Activated CD4-positive, CD25-positive, alpha-beta regulatory T cell treated with anti-CD3 and anti-CD28 coated beads, Interleukin-2, amount 50 U/mL, for 24 hours (primary cell): ENCODE measurements at places on chromosomes 6 and 20.

DNA sequence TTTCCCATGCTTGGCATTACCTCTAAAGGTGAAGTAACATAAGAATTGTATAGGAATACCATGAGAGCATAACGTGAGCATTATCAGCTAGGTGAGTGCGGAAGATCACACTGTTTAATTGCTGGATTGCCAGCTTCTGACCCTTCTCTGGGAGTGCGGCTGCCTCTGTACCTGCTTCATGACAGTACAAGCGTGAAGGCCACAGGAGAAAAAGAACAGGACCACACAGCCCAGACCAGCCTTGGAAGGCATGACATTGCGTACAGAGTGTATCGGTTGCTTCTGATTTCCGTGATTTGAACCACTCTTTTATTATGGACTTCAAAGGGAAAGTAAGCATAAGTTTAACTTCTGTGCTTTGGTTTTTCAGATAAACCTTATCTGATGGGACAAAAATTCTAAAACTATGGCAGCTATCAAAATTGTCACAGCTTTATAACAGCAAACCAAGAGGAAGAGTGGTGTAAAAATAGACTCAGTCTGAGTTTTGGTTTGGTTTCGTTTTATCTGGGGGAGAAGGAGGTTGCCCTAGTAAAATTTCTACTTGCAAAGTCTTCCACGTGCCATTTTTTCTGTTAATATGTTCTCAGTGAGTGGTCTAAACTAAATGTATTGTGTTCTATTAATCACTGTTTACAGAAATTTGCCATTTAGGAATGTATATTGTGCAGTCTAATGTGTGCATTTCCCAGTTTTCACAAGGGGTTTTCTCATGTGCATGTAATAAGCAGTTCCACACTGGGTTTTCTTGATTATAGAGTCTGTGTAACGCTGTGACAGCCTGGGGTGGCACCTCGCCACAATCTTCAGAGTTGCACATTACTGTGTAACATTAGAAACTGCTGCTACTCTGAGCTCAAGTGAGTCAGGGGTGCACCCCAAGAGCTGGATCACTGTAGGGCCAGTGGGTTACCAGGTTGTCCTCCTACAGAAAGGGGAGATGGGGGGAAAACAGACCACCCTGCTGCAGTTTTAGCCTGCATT lies 97.3 kb downstream of the RPP40 start:
- no peak for ATAC-seq

GRCh38 chr20:20237093-20237959 lies 130.6 kb upstream of the INSM1 start:
- ATAC-seq: no peak

DNA sequence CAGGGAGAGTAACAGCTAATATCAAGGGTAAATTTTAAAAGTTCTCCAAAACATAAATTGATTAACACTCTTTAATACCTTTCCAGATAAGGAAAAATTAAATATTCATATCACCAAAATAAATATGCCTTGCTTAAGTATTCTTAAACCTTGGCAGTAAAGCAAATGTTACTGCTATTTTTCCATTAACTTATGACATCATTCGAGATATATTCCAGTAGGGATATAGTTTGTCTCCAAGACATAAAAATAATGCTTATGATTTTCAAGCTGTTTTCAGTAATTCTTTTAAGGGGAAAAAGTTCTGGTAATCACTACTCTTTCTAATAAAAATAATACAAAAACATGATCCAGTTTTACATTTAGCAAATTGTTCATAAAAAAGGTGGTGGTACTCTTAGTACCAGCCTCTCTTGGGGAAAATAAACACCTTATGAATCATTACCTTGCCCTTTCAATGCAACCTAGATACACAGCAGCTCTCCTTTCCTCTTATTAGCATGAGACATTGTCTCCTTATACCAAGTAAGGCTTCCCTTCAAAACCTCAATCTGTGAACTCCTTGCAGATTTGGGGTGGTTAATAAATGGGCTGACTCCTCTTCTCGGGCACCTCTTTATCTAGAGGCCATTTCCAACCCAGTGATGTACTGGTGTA lies 31.5 kb upstream of the LTV1 start:
- peak; percentile 10 for ATAC-seq

- ATAC-seq: no peak
Observed at GRCh38 chr20:2429051-2429450, 41.5 kb downstream of the SNRPB start.

DNA sequence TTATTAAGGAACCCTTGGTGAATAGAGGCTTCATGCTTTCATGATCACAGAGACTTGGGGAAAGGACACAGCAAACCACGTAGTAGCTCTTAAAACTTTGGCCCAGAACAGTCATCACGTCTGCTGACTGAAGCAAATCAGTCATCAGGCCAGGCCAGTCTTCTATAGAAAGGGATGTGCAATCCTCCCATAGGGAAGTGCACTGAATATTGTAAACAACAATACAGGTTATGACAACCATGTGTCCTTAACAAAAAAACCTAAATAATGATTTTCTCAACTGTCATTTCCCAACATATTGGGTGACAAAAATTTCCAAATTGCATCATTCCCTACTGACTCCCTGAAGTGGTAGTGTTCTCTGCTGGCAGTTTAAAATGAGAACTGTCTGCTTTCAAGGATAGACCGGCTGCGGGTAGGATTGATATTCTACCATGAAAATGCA lies 388.2 kb upstream of the CITED2 start:
- ATAC-seq: no peak

- ATAC-seq: no peak
Observed at GRCh38 chr20:21129861-21130260, 4.0 kb downstream of the KIZ start.

DNA sequence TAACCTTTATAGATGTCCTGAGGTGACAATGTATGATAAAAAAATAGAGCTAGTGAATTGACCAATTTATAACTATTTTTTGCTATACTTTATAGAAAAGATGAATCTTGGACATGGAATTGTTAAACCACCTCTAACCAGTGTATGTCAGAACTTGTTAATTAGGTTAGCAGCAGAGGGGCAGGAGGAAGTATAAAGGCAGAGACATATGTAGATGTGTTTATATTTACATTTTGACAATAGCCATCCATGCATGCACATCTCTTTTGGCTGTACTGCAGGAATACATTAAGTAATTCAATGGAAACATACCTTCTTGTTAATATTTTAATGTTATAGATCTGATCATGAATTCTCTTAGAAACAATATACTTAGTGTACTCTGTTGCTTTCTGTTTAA lies 254.6 kb upstream of the NT5E start:
- ATAC-seq: no peak

GRCh38 chr6:109236115-109237076 lies 141.1 kb downstream of the CEP57L1 start:
- ATAC-seq: peak; percentile 59

DNA sequence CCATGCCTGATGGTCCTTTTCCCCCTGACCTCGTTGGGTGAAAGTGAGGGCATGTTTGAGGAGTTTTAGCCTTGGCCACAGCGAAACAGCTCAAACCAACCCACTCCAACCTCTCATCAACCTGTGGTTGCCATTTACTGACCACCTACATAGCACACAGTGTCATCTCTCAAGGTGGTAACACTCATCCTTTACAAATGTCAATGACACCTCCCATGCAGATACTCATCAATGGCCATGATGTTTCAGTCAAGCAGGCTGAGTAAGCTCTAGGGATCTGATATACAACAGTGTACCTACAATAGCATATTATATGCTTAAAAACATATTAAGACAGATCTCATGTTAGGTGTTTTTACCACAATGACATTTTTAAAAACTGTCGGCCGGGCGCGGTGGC lies 9.3 kb downstream of the RRAGD start:
- ATAC-seq: no peak

GRCh38 chr20:42492290-42492689 lies 697.4 kb downstream of the PTPRT start:
- ATAC-seq: no peak

GRCh38 chr6:27178407-27178730 lies 69.1 kb upstream of the PRSS16 start:
- no peak for ATAC-seq

DNA sequence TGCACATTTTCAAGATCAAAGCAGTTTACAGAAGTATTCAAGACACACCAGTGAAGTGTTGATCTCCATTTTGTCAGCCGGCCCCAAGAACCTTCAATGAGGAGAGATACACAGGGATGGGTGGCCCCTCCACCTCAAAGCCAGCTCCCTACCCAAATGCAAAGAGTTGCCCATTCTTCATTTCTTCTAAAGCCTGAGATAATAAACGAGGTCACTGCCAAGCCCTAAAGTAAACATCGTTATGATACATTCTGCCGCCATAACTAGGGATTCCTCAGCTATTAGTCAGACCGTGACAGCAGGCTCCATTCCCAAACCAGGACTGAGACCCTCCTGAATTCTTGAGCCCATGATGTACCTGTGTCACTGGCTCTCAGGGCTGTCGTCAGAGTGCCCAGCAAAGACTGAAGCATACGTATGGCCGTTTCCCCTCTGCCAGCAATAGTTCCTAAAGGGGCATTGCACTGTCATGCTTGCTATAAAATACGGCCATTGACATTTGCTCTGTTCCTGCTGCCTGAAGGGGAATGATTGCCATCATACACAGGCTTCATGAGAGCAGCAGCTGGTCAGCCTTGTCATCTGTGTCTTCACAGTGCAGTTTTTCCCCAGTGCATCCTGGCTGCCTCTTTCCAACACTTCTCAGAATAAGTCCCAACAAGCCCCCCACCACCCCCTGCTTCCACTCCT lies 41.7 kb downstream of the ISM1 start:
- no peak for ATAC-seq

DNA sequence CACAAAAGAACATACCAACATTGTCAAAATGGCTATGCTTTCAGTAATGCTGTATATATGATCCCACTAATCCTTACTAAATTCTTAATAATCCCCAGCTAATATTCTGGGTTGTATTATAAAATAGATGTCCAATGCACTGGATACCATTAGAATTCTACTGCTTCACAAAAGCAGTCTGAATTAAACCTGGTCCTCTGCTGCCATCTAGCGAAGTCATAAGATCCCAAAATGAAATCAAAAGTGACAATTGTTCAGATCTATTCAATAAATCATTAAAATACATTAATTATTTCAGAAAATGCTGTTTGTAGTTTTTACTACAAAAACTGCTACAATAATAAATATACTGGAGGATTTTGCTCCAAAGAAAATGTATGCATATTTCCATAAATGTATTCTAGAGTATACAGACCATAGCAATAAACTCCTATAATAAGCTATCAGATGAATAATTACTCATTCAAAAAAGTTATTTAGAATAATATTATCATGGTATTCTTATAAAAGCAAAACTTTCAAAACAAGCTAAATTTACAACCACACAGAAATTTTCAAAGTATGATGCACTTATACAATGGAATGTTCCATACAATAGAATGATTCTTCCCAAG lies 92.6 kb downstream of the RNGTT start:
- ATAC-seq: no peak

- no peak for ATAC-seq
Observed at GRCh38 chr6:63572747-63573075, 431 bp downstream of the LOC128125822 start.
